AG09319 (cell line): ENCODE measurements at places on chromosomes 5 and 9.

DNA sequence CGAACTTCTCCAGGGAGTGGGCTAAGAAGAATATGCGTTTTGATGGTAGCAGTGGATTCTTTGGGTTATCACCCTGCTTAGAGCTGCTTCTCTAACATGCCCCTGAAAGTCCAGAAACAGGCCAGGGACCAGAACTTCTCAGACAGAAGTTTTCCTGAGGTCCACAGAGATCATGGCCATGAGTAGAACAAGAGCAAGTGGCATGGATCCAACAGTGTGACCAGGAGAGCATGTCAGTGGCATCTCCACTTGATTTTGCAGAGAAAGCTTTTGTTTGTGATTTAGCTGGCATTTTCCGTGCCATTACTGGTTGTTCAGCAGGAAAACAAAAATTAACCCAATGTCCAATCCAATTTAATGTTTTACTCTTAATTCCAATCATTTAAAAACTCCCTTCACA lies 298.5 kb upstream of the CD180 start:
- no peak for DNase-seq

DNA sequence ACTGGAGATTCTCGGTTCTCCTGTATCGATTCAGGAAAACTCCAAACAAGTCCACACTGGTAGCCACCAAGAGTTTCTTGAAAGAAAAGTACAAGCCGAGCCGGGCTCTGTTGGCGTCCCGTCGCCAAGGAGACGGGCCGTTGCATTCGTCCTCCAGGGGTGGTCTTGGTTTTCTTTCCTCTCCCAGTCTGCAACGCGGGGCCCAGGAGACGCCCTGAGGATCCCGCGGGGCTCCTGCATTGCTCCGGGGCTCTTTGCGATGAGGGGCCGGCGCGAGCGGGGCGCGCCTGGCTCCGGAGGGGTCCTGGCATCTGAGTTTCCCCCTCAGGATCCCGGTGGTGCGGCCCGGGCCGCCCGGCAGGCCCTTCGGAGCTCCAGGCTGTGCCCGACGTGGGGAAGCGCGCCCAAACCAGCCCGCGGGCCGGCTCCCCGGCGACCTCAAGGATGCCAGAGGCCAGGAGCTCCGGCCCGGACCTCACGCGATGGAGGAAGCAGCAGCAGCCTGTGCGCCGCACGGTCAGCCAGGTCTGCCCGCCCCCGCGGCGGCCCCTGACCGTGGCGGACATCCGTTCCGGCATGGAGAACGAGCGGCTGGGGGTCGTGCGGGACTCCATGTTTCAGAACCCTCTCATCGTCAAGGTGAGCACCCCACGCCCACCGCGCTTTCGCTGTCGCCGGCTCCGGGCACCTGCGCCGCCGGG lies at the start of gene CFAP77:
TSS of gene CFAP77 (plus strand) at position 384 of the 701 bp plus-strand sequence. CDS start at position 445, 61 bp downstream.
- DNase-seq, result peak; percentile 7

- no peak for DNase-seq
Observed at GRCh38 chr9:12666813-12667212, 26.4 kb upstream of the TYRP1 start.

GRCh38 chr5:52909192-52909591 lies 80.0 kb upstream of the ITGA2 start:
- DNase-seq, result no peak

GRCh38 chr9:99732715-99733114 lies 89.0 kb upstream of the NR4A3 start:
- DNase-seq, result no peak

DNA sequence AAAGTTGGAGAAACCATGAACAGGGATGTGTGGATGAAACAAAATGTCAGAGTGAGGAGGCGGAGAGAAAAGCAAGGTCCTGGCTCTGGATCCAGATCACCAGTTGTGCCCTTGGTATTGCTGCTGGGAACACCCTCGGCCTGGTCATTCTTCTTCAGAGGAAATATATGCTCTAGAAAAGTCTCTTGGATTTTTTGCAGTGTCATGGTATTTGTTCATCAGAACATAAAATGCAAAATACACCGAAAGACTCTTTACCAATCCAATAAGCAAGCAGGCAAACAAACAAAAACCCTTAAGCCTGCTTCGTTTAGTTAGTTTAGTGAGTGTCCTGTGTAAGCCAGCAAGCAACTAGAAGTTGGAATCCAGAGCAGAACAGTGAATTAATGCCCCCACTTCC lies 88.7 kb upstream of the CDH6 start:
- DNase-seq, result no peak

DNA sequence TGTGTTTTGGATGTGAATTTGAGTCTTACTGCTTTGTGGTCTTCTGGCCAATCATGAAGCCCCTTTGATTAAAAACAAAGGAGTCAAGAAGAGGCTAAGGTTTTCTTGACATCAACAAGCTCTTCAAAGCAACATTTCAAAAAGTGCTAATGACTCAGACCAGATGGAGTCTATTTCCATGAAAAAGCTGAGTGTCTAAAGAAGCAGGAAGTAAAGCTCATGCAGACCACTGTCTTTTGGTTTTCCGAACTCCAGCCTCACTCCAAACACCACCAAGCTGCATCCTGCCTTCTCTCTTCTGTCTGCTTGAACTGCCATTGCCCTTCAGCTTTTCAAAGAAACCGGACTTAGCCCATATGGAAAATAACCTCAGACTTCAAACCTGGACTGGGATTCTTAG lies 115.2 kb downstream of the PRDM6 start:
- no peak for DNase-seq

DNA sequence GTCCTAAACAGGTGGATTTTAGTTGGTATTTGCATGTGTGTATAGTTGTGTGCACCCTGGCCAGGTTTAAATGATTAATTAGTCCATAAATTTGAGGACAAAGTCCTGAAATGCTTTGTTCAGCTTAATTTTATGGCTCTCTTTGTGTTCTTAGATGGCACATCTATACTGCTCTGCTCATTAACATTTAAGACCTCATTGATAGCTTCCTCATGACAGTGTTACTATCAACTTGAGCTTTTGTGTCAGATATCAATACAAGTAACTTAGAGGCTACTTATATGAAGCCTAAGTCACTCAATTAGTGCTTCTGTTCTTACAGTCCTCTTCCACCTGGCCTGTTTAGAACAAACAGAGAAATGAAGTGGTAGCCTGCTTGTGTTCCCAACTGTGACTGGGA lies 240.9 kb downstream of the TRPM3 start:
- DNase-seq, result no peak

DNA sequence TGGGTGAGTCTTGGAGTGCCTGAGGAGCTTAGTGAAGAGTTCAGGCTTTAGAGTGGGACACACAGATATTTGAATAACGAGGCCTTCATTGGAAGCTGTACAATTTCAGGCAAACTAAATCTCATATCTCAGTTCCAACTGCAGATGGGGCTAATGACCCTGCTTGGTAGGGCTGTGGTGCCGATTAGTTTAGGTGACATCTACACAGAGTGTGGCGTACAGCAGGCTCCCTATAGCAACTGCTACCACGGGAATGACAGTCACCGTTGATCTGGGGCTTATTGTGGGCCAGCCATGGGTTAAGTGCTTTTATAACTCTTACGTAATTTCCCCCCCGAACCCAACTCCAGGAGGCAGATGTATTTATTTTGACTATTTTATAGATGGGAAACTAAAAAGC lies 70.8 kb downstream of the FAT2 start:
- DNase-seq, result no peak

- no peak for DNase-seq
Observed at GRCh38 chr5:132525299-132525724, 18.0 kb downstream of the IL5 start.

DNA sequence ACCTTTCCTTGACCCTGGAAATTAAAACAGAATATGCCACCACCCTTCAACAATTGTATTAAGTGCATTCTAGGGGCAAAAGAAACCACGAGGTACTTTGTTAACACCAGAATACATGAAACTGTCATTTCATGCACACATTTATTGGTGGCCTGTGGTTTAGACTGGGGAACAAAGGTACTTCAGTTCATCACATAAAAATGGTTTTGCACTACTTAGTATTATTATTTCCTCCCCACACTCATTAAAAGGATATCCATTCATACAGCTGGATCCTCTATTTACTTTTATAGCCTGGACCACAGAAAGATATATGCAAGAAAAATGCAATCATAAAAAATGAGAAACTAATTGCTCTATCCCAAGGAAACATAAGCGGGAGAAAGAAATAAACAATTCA lies 230.9 kb downstream of the EFNA5 start:
- no peak for DNase-seq

DNA sequence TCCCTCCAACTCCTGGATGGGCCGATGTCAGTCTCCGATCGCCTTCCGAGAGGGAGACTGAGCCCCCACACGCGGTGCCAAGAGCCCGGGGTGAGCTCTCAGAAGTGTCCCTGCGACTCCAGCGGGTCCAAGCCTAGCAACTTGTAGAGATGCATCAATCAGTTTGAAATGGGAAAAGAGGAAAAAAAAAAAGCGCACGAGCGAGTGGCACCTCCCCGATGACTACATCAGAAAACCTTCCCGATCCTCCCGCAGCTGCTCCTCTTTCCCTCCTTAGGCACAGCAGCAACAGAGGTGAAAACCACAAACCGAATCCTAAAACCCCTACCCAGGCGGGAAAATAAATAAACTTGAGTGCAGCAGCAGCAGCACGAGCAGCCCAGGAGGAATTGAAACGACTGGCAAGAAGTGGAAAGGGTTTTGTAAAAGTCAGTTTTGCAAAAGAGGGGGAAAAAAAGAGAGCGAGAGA lies 1.0 kb upstream of the EFNA5 start:
- no peak for DNase-seq

DNA sequence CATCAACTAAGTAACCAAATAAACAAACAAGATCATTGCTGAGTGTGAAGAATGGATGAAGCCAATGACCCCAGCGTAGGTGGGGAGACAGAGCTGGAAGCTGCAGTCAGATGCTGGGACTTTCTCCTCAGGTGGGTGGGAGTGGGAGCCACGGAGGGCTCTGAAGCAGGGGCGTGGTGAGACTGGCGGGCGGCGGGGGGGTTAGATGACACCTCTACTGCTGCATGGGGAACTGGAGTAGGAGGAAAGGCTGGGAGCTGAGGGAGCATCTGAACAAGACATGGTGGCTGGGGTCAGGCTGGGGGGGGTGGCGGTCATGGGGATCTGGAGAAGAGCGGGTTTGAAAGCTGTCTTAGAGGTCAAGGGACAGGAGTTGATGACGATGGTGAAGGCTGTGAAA lies 193.8 kb downstream of the C9orf50 start:
- DNase-seq, result no peak

DNA sequence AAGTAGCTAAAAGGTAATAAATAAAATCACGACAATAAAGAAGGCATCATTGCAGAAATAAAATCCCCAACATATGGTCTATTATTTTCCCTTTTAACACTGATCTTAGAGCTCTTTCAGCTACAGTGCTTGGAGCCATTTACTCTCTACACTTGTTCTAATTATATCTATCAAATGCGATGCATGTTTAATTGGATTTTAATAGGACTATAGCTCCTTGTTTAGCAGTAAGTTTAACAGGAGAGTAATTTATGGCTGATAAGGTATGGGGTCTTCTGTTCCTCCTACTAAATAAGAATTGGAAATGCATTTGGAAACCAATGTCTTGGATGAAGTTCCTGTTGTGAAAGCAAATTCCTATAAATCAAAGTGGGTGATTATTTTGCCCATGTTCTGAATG lies 304.2 kb upstream of the PTPRD start:
- DNase-seq, result no peak

- DNase-seq, result no peak
Observed at GRCh38 chr5:66415208-66415607, 181.0 kb upstream of the MAST4 start.

DNA sequence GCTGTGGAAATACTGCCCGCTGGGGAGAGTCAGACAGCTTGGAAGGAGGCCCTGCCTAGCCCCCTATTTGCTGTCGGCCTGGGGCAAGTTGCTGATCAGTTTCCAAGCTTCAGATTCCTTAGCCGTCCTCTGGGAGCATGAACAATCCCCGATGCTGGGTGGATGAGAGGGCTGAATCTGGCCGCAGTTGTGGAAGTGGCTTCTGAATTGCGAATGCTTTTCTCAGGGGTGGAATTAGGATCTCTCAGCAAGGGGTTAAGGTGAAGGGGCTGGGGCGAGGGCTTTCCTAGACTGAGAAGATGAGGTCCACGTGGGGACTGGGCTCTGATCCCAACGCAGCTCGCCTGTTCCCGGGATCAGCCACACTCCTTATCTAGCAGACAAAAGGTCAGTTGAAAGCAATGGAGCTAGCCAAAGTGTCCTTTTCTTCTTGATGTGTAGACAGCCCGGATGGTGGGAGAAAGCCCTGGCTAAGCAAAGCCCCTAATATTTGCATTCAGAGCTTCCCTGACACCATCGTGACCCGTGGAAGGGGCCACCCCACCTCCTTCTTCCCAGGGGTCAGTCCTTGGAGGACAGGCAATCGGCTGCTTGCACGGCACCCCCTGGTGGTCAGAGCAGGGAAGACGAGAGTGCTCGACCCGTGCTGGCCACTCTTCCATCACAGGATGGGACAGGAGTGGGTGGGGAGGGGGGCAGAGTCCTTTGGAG lies 54.9 kb downstream of the COL15A1 start:
- DNase-seq, result peak; percentile 44

GRCh38 chr5:41925555-41925951 lies 472 bp downstream of the FBXO4 start:
- DNase-seq, result no peak

DNA sequence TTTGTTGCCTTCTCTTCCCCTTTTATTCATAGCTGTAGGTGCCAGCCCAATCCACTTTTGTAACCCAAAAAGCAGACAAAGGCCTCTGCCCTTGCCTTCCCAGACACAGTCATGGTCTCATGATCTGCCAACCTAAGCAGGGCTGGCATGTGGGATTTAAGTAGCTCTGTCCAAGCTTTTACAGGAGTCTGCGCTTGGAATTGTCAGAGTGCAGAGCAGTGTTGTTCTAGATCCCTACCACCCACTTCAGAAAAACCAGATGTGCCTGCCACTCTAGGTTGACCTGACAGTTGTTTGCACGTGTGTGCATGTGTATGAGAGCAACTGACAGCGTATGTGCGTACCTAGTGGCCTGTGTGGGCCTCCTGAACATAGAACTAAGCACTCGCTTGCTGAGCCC lies 87.8 kb upstream of the SPRY4 start:
- DNase-seq, result no peak

DNA sequence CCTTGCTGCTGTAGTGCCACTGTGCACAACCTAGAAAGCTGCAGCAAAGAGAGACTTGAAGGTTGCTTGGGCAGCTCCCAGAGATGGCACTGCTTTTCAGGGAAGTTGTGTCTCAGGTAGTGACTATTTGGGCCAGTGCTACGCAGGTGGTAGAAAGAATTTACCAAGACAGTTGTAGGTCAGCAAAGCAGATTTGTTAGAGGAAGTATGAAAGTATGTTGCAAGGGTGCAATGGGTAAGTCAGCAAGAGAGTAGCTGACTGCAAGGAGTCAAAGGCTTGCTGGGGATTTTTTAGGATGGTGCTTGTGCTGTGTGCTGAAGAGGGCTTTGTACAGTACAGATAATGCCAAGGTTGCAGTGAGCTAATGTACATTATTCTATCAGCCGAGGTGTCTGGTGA lies 33.5 kb upstream of the SPARC start:
- no peak for DNase-seq

- no peak for DNase-seq
Observed at GRCh38 chr9:121160025-121160424, 41.6 kb downstream of the RAB14 start.

- DNase-seq, result peak; percentile 85
Observed at GRCh38 chr5:8829323-8830029, 716.4 kb downstream of the SEMA5A start.

- DNase-seq, result no peak
Observed at GRCh38 chr5:68217528-68217927, 2.0 kb downstream of the PIK3R1 start.
